Stimulated activated CD4-positive, alpha-beta T cell treated with anti-CD3 and anti-CD28 coated beads, TNF-alpha, amount 100 ng/mL, for 24 hours (primary cell): ENCODE measurements at places on chromosomes 7 and 10.

DNA sequence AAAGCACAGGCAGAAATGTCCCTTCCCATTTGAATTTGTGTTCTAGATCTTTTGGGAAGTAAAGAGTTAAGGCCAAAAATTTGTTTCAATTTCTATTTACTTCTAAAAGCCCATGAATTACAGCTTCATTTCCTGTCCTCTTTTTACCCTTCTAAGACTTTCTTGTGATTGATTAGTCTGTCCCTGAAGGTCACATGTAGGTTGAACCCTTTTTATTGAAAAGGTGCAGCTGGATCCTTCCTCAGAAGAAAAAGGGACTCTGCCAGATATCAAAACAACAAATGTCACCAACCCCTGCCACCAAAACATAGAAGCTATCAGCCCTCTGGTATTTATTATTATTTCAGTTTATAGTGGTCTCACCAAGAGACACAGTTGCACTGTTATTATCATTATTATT, 424.9 kb upstream of the DPP6 start:
- DNase-seq = no peak

DNA sequence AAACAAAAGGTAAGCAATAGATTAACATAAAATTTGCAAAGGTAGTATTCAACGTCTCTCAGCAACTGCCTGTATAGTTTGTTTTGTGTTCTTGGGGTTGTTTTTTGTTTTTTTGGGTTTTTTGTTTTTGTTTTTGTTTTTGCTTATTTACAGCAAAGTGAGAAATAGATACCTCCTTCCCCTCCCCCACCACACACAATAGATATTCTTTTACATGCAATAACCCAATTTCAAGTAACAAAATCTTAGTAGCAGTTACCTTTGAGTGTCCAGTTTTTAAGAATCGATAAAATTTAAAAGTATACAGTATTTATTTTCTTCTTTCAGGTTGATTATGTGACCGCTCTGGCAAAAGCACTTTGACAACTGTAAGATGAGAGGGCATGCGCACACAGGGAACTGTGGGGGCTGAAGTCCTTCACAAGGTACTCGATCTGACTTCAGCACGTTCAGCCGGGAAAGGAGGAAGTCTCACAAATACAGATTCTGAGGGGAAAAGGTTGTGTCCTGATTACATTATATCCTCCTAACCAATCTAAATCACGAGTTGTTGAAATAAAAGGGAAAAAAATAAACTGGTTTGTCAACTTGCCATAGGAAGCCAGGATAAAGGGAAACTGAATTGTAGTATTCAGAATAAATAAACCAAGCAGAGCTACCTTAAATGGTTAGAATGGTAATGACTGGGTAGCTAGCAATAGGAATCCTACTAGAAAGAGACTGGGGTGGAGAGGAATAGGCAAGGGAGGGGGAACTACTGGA, 47.8 kb downstream of the CPEB3 start:
- peak; percentile 19 for DNase-seq

DNA sequence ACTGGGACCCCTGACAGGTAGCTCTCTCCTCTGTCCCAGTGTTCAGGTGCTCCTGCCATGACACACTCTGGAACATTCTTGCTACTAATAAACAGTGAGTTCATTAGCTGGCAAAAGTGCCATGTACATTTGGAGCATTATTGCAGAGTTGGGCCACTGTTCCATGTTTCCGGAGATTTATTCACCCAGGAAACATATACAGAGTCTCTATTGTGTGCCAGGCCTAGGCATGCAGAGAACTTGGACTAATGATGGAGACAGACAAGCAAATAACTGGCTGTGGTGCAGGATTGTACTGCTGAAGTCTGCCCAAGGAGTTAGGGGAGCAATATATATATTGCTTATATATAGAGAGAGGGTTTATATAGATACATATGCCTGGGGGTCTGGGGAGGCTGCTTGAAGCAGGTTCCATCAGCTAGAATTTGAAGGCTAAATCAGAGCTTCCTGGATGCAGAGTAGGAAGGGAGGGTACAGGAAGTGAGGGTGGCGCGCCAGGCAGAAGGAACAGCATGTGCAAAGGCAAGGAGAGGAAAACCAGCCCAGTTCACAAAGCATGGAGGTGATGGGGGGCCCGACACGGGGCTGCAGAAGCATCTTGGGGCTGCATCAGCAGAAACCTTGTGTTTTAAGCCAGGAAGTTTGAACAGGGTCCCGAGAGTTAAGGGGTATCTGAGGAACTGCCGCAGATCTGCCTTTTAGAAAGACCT, 22.7 kb upstream of the EEPD1 start:
- DNase-seq = no peak

DNA sequence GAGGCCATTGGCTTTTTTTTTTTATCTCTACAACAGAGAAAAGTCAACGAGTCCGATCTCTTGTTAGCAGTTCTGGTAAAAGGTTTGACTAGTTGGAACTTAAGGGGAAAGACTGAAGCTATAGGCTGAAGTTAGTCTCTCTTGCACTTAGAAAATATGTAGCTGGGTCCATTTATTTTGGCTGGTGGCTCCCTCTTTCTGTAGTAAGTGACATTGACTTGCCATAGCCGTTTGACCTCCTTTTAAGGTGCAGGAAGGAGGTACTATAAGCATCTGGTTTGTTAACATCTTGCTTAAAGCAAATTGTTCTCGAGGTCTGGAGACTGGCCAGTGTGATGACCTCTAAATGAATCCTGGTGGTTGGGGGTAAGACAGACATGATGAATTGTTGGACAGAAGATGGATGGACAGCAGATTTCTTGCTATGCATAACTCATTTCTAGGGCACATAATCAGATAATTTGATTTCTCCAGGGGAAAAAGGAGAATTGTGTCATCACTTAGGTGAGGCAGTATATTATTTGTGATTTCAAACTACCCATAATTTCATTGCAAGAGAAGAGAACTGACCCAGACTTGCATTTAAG, 356.3 kb upstream of the GALNT17 start:
- DNase-seq = no peak

- DNase-seq = peak; percentile 52
Observed at GRCh38 chr7:98168181-98168903, 42.9 kb upstream of the BHLHA15 start.
